Fibroblast of skin of right biceps (primary cell): ENCODE measurements at places on chromosomes 7 and 10.
A peak's percentile ranks its signal among the peaks of the same experiment; 100 is the strongest.

DNA sequence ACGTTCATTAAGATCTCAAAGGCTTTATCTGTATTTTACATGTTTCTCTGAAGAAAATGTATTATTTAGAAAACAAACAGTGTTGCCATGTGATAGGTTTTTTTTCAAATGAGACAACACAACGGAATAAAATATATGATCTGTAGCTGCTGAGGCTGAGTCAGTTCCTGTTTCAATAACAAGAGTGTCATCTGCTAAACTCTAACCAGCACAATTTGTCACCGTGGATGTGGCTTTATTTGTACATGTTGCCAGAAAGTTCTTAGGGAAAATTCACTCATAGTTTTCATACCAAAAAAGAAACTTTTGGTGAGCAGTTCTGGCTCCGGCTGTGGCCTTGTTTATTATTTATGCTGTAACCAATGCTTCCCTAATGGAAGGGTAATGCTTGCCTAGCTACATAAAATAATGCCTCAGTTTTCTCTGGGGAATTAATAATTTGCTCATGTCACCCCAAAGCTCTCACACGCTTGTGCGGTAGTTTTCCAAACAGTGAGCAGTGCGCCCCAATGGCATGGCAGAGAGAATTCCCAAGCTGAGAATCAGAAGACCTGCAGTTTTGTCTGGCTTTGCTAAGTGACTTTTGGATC is 20.3 kb upstream of the KLF6 start:
- DNase-seq: peak; percentile 92

DNA sequence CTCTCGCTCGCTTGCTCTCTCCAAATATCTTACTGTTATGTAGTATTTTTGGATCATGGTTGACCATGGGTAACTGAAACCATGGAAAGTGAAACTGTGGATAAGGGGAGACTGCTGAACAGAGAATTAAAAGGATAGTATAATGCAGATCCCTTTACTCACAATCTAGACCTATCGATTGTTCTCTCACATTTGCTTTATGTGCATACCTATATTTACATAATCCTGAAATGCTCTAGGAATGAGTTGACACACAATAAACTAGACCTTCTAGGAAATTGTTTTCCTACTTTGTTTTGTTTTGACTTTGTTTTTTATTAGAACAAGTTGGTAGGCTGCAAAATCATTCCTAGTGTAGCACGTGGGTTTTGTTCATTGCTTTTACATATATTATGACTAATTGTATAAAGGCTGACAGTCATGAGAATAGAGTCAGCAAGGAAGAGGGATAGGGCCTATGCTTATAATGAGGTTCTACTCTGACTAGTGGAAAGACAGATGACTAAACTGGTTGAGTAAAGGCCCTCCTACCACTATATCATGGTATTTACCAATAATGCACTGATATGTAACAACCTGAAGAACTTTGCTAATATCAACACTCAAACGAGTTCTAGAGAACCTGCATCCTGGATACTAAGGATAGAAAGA is 175.3 kb upstream of the TARP start:
- DNase-seq: peak; percentile 35

DNA sequence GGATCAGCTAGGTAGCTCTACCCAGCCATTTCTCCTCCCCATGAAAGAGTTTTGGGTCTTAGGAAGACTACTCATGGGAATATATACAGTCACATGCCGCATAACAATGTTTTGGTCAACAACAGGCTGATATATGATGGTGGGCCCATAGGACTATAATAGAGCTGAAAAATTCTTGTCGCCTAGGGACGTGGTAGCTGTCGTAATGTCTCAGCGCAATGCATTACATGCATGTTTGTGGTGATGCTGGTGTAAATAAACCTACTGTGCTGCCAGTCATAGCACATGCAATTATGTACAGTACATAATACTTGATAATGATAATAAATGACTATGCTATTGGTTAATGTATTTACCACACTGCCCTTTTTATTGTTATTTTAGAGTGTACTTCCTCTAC is 78.2 kb upstream of the DLX6 start:
- no peak for DNase-seq

DNA sequence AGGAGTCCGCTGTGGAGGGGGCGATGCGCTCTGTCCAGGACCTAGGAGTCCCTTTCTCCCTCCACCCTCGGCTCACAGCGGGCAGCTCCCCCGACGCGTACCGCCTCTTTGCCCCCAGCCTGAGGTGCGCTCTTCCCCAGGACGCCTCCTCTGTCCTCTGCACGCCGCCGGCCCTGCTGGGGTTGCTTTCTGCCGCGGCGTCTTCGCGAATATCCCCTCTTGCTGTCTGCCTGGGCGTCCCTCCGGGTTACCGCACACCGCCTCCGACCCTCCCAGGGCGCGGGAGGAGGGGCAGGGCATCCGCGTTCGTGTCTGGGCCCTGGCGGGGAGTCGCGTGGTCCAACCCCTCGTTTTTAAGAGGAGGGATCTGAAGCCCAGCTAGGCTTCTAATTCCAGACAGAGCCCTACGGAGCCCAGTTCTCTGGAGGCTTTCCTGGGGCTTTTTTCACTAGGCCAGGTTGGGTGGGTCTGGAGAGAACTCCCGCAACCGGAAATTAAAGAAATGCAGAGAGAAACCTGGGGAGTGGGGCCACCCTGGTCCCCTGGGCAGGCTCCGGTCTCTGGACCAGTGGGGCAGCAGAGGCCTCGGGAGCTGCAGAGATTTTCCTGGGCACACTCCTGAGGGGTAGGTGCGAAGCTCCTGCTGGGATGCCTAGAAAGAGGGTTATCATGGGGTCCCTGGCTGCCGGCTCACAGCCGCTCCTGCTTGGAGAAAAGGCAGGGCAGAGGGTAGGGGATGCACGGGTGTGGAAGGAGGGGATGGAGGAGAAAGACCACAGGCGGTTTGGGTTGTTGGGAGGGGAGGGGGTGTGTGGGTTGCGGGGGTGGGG is 166.9 kb downstream of the UBE2H start:
- no peak for DNase-seq

GRCh38 chr10:132537684-132538001 is at the start of gene INPP5A:
TSS of gene INPP5A (plus strand) at chr10:132537787. CDS start at chr10:132538097, 310 bp downstream.
- no peak for DNase-seq

DNA sequence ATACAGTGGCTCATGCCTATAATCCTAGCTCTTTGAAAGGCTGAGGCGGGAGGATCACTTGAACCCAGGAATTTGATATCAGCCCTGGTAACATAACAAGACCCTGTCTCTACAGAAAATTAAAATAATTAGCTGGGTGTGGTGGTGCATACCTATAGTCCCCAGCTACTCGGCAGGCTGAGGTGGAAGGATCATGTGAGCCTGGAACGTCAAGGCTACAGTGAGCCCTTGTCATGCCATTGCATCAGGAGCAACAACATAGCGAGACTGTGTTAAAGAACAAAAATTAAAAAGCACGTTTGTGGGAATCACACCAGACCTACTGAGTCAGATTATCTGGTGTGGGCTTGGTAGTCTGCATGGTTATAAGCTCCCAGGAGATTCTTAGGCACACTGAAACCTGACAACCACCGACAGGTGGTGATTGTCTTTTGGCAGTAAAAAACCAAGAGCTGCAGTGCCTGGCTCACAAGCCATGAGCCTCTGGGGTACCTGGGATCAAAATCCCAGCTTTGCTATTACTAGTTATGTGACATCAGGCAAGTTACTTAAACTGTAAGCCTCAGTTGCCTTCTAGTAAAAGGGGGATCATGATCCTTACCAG is 146.9 kb downstream of the SND1 start:
- no peak for DNase-seq

DNA sequence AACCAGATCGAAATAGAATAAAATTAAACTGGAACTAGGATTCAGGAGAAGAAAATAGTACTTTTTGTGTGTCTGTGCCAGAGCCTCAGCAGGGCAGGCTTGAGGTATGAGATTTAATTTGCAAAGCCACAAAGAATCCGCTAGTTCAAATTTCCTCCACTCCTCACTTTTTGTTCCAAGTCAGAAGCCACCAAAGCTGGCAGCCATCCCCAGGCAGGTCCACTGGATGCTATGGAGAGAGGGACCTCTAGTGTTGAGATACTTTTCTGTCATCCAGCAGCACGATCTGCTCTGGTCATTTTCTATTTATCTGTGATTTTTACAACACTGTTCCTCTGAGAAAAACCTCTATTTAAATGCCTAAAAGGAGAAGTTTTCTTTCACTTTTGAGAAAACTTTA is 147.9 kb upstream of the FRMD4A start:
- DNase-seq: peak; percentile 85

DNA sequence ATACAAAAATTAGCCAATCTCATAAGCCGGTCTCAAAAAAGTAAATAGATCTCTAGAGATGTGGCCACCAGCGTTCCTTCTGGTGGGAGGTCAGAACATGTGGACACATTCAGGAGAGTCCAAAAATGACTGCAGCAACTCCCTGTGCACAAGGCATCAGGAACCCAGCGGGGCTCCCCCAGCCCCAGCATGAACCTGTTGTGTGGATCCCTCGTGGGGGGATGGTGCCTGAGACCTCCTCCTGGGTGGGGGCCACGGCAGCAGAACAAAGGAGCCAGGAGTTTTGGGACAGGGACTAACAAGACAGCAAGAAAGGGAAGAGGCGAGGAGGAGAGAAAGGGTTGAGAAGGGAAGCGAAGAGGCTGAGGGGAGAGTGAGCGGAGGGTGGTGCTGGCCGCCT is 121.8 kb downstream of the WDR37 start:
- no peak for DNase-seq

GRCh38 chr7:46178661-46179060 is 257.6 kb upstream of the IGFBP3 start:
- DNase-seq: peak; percentile 86

- no peak for DNase-seq
These were observed 346.9 kb downstream of the TYW1 start for GRCh38 chr7:67343572-67343971.

DNA sequence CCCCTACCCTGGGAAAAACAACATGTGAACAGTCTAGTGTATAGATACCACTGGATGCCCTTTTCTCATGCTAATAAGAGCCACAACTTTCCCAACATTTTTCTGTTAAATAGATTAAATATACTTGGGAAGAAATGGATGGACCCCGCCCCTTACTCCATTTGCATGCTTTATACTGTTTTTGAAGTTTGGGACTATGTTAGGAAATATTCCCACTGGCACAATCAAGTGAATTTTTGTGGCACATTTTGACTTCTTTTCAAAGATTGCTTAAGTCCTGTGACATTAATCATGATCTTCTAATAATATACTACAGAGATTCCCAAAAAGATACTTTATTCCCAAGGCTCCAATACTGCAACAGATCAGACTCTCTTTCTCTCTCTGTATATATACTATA is 216.6 kb downstream of the TWIST1 start:
- DNase-seq: peak; percentile 76

- no peak for DNase-seq
These were observed 243.1 kb downstream of the INHBA start for GRCh38 chr7:41459623-41460261.

GRCh38 chr7:99837649-99838361 is 10.0 kb downstream of the CYP3A43 start:
- DNase-seq: no peak

DNA sequence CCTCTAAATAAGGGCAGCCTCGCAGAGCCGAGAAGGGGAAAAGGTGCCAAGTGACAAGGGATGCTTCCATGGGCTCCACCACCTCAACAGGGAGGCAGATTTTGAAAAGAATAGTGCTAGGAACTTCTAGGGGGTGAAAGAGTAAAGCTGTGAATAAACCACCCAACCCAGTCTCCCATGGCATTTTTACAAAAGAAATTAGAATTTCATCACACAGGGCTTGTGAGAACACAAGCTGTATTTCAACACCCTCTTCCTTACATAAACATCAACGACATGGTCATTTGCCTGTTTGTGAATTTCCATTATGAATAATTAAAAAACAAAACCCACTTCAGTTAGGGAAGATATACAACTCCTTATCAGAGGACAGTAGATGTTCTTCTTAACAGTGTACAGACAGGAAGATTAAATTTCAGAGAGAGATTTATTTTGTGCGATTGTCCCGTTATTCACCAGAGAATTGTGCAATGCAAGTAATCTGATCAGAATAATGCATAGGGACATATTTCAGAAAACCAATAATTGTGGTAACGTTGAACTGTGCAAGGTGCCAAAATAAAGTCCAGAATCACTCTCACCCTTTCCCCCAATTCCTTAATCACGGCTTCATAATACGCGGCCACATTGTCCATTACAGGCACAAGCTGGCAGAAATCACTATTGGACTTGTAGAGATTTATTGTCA is 207.8 kb upstream of the MGMT start:
- no peak for DNase-seq

DNA sequence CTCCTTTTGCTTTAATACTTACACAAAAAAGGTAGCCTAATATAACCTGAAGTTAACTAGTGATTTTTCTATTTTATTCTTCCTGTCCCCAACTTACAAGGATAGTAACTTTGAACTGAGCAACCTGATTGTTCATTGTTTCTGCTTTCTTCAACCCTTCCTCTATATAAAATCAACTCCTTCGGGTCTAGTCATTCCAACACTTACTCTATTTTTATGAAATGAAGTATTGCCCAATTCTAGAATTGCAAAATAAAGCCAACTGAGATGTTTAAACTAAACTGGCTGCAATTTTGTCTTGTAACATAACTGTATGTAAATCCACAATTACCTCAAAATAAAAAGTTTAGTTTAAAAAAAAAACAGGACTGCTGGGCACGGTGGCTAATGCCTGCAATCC is 20.3 kb upstream of the DNA2 start:
- DNase-seq: no peak
